ENCODE measurements at places on chromosomes 3 and 15.

DNA sequence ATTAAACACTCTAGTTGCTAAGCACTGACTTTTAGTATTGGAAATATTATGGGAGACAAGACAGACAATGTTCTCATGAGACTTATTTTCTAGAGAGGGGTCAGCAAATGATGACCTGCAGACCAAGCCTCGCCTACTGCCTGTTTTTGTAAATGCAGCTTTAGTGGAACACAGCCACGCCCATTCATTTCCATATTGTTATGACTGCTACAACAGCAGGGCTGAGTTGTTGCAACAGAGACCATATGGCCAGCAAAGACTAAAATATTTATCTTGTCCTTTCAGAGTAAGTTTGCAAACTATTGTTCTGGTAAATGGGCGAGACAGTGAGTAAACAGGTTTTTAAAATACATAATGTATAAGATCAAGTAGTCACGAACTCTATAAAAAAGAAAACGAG, 570.2 kb downstream of the NTRK3 start:
- H3K4me1 ChIP-seq: peaks cover 27% of the 10 kb centered on the region
- no peaks in the 10 kb centered on the region for H3K36me3 ChIP-seq
- no peak overlapping the region for H3K4me3 ChIP-seq
- DNase-seq: no peak

- H3K27me3 ChIP-seq: no peaks in the 10 kb centered on the region
- no peak overlapping the region for H3K4me3 ChIP-seq
- H3K36me3 ChIP-seq: no peaks in the 10 kb centered on the region
- no peaks in the 10 kb centered on the region for H3K4me1 ChIP-seq
- DNase-seq: no peak
- H3K27ac ChIP-seq: no peak overlapping the region
These were observed 525.5 kb upstream of the MCTP2 start for GRCh38 chr15:93705753-93706455.

- no peaks in the 10 kb centered on the region for H3K36me3 ChIP-seq
- peaks cover 60% of the 10 kb centered on the region for H3K4me1 ChIP-seq
- no peak overlapping the region for H3K27ac ChIP-seq
- DNase-seq: no peak
- H3K4me3 ChIP-seq: no peak overlapping the region
These were observed 44.8 kb downstream of the CCR3 start for GRCh38 chr3:46286947-46287565.

GRCh38 chr3:147832611-147833010, 423.4 kb downstream of the ZIC1 start:
- DNase-seq: no peak
- no peaks in the 10 kb centered on the region for H3K36me3 ChIP-seq
- H3K27ac ChIP-seq: no peak overlapping the region
- H3K27me3 ChIP-seq: no peaks in the 10 kb centered on the region
- H3K4me1 ChIP-seq: no peaks in the 10 kb centered on the region
- H3K4me3 ChIP-seq: no peak overlapping the region

DNA sequence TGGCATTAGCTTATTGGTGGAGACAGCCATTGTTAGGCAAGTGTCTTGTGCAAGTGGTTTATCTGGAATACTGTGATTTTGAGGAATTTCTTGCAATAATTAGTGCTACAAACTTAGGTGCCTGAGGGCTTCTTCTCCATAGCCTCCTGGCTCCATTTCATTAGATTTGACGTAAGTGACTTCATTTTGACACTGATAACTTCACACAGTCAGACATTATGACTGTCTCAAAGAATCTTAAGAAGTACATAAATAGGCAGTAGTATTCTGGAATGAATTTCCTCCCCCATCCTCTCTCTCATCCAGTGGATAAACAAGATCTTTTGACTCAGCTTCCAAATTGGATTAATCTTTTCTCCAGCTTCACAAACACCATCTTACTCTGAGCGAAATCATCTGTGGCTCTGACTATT, 19.0 kb downstream of the ARL14 start:
- DNase-seq: no peak
- no peaks in the 10 kb centered on the region for H3K4me1 ChIP-seq
- no peaks in the 10 kb centered on the region for H3K27me3 ChIP-seq
- no peak overlapping the region for H3K4me3 ChIP-seq
- no peaks in the 10 kb centered on the region for H3K36me3 ChIP-seq

GRCh38 chr3:177905173-177906125, 630.8 kb upstream of the KCNMB2 start:
- no peak overlapping the region for H3K4me3 ChIP-seq
- DNase-seq: no peak
- no peaks in the 10 kb centered on the region for H3K4me1 ChIP-seq
- H3K27me3 ChIP-seq: no peaks in the 10 kb centered on the region

DNA sequence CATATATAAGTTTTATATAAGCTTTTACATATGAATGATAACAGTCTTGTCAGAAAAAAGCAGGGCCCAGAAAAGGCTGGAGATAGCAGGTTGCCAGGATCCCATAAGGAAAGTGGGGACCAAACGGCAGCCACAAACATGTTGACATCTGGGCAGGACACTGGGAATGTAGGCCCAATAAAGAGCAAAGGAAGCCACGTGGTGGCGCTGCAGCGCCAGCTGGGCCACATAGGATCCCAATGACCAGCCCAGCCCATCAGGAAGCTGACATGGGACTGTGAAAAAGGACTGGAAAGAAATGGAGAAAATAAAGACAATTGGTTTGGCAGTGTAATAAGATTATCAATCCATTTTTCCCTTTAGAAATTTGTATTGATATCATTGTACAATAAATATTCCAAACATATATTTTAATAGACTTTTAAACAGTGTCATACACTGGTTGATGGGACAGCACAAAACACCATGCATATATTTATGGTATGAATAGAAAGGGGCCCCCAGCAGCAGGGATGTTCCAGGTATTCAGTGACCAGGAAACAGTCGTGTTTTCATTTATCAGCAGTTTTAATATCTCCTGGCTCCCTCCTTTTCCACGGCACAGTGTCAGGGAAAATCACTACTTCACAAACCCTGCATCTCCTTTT, 89.0 kb upstream of the STRIT1 start:
- H3K27ac ChIP-seq: no peak overlapping the region
- H3K4me1 ChIP-seq: no peaks in the 10 kb centered on the region
- no peak overlapping the region for H3K4me3 ChIP-seq
- no peak for DNase-seq
- H3K27me3 ChIP-seq: no peaks in the 10 kb centered on the region

DNA sequence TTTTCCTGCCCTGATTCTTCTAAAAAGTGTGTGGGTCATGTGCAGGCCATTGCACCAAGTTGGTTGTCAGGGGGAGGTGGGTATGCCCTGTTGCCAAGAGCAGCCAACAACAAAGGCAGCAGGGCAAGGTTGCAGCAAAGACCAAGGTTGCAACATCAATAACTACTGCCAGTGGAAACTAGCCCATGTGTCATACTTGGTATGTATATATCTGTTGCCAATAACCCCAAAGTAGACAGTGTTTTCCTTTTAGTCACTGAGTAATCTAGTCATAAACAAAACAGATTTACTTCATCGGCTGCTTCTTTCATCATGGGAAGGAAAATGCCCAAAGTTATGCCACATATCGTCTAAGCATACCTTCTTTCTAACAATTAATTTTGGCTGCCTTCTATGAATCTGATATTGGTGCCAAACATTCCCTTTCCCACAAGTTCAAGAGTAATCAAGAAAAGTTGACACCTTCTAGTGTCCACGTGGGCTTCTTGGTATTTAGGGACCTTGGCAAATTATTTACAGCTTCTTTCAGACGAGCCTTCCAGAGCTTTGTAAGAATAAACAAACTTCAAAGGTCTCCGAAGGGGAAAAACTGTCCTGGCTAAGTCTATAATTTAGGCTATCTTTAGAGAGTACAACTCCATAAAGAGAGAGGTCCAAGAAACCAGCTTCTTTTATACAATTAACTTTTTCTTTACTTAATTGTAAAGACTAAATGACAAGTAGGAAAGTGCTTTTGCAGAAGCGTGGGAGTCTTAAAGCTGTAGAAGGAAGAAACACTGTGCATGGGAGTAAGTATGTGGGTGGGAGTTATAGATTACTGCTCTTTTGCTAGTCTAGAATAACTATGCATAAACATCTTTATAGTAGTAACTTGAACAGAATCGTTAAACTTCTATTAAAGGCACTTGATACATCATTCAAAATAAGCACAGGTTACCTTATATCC, 10.0 kb upstream of the MBNL1 start:
- H3K36me3 ChIP-seq: no peaks in the 10 kb centered on the region
- DNase-seq: peak; percentile 64
- peak overlapping the region; percentile 52 for H3K27ac ChIP-seq
- peaks cover 90% of the 10 kb centered on the region for H3K4me1 ChIP-seq
- peak overlapping the region; percentile 27 for H3K4me3 ChIP-seq
- H3K27me3 ChIP-seq: no peaks in the 10 kb centered on the region

DNA sequence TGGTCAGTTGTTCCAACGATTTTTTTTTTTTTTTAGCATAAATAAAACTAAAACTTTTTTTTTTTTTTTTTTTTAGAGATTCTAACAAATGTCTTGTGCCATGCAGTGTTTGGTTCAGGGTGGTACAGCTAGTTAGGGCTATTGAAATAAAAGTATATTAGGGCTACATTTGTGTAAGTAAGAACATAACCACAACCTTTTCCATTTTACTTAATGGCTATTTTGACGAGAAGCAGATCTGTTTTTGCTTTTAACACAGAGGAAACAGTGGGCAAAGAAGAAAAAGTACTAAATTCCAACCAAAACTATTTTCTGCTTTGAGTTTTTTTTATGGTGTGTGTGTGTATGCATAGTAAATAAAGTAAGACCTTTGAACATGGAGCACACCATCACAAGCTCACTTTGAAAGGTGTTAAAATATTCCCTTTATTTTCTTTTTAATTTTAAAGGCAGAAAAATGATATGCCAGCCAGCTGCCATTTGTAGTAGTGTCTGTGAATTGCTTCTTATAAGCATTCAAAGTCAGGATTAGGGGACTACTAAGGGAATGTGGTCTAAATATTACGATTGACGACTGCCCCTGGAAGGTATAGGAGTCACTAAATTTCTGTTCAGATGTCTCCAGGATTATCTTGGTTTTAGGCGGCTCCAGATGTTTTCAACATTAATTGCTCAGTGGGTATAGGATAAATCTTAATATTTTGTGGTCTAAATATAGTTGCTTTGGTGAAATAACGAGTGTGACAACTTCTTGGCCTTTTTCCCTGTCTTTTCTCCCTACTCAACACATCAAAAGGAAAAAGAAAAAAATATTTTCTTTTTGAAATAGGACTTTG, 3.1 kb downstream of the RARB start:
- DNase-seq: no peak
- no peaks in the 10 kb centered on the region for H3K4me1 ChIP-seq
- H3K36me3 ChIP-seq: no peaks in the 10 kb centered on the region
- H3K4me3 ChIP-seq: no peak overlapping the region
- H3K27me3 ChIP-seq: peaks cover 5% of the 10 kb centered on the region
- no peak overlapping the region for H3K27ac ChIP-seq

GRCh38 chr15:82548700-82549099, 8.4 kb upstream of the RPS17 start:
- H3K4me1 ChIP-seq: no peaks in the 10 kb centered on the region
- no peaks in the 10 kb centered on the region for H3K27me3 ChIP-seq
- no peak for DNase-seq
- H3K36me3 ChIP-seq: no peaks in the 10 kb centered on the region

GRCh38 chr15:28165791-28166190, 66.7 kb upstream of the OCA2 start:
- H3K27ac ChIP-seq: no peak overlapping the region
- H3K4me3 ChIP-seq: no peak overlapping the region
- no peaks in the 10 kb centered on the region for H3K4me1 ChIP-seq
- no peaks in the 10 kb centered on the region for H3K27me3 ChIP-seq

DNA sequence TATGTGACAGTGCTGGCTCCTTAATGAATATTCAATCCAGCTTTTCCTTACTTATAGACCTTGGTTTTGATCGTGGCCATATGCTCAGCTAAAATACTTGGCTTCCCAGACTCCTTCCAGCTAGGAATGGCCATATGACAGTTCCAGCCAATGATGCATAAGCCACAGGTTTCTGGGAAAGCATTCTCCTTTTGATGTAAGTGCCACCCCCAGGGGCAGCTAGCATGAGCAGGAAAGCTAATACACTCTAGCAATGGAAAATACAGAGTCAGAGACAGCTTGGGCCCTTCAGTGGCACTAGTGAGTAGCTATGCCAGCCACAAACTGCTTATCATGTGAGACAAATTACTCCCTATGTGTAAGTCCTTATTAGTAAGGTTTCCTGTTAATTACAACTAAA, 26.7 kb downstream of the TBC1D2B start:
- no peaks in the 10 kb centered on the region for H3K36me3 ChIP-seq
- no peak for DNase-seq
- peak overlapping the region; percentile 75 for H3K27ac ChIP-seq
- H3K4me1 ChIP-seq: peaks cover 97% of the 10 kb centered on the region
- peak overlapping the region; percentile 26 for H3K4me3 ChIP-seq

GRCh38 chr3:71072287-71072686, 511.2 kb downstream of the FOXP1 start:
- no peaks in the 10 kb centered on the region for H3K36me3 ChIP-seq
- H3K27me3 ChIP-seq: no peaks in the 10 kb centered on the region
- peaks cover 58% of the 10 kb centered on the region for H3K4me1 ChIP-seq
- no peak overlapping the region for H3K4me3 ChIP-seq

DNA sequence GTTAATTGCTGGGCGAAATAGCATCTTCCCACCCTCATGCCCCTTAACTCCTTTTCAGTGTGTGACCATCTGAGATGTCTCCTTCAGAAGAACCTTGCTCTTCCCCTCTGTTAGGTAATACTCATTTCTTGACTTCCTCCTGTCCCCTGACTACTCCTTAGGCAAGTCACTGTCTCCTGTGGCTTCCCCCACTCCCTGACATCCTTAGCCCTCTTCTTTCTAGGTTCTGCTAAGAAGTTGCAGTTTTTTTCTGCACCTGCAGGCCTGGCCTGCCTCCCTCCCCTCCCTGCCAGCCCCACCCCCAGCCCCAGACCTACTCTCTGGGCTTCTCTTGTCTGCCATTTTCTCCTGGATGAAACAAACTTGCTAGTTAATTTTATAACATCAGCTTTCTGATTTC, 15.2 kb upstream of the EID1 start:
- H3K4me3 ChIP-seq: no peak overlapping the region
- H3K4me1 ChIP-seq: no peaks in the 10 kb centered on the region
- DNase-seq: no peak

- H3K27ac ChIP-seq: no peak overlapping the region
- H3K36me3 ChIP-seq: no peaks in the 10 kb centered on the region
- H3K4me3 ChIP-seq: no peak overlapping the region
These were observed 61.9 kb upstream of the NR2F2 start for GRCh38 chr15:96268442-96269204.

- DNase-seq: peak; percentile 83
- no peaks in the 10 kb centered on the region for H3K27me3 ChIP-seq
- H3K27ac ChIP-seq: peak within 1 kb of the TSS; percentile 93
- H3K4me1 ChIP-seq: peaks cover 42% of the 10 kb centered on the region
- peak within 1 kb of the TSS; percentile 94 for H3K4me3 ChIP-seq
- H3K36me3 ChIP-seq: no peaks in the 10 kb centered on the region
These were observed at the start of gene SIDT1 for GRCh38 chr3:113531826-113532697. Gene SIDT1 (plus strand): TSS chr3:113532555. CDS start chr3:113533022, 467 bp downstream.

GRCh38 chr3:108158251-108158650, 64.0 kb downstream of the IFT57 start:
- H3K4me1 ChIP-seq: no peaks in the 10 kb centered on the region
- DNase-seq: no peak
- no peak overlapping the region for H3K4me3 ChIP-seq
- no peaks in the 10 kb centered on the region for H3K27me3 ChIP-seq
